ENCODE measurements at places on chromosomes 1 and 21.

GRCh38 chr1:158819461-158820443 lies 11.4 kb upstream of the MNDA start:
- DNase-seq = no peak

DNA sequence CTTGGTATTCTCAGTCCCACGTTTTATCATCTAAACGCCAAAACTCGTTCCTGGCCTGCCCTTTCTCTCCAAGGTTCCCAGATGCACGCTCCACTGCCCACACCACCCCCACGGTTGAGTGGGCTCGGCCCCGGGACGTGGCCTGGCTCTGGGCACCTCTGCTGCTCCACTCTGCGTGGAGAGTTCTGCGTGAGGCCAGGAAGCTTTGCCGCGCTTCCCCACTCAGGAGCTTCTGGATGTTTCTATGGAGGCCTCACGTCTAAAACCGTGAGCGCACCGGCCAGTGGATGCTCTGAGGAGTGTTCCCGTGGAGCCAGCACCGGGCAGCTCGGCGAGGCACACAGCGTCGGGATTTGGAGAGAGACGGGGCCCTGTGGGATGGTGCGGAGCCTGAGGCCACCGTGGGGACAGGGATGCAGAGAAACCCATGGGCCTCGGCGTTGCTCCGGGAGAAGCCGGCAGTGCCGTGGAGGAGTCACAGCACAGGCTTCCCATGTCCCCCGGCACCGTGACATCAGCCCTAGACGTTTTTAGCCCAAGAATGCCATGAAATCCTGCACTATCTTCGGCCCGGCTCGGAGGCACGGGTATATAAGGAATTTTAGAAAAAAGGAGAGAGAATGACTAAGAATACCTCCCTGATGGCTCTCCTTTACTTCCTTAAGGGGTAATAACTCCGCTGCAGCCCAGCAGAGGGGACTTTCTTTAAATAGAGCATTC lies 125.9 kb downstream of the PRDM16 start:
- no peak for DNase-seq

GRCh38 chr1:208004851-208005250 lies 93.9 kb upstream of the CD34 start:
- no peak for DNase-seq

DNA sequence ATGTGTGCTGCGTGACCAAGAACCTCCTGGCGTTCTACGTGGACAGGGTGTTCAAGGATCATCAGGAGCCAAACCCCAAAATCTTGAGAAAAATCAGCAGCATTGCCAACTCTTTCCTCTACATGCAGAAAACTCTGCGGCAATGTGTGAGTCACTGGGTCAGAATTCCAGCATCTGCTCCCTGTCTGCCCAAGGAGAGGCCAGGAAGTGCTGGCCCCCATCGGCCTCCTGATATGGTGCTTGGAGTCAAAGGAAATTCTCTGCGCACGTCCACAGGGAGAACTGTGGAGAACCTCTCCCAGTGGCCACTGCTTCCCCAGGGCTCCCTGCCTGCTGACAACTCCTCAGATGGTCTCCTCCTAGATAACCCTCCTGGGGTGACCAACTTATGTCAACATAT lies 25.6 kb upstream of the IL20 start:
- DNase-seq = no peak

DNA sequence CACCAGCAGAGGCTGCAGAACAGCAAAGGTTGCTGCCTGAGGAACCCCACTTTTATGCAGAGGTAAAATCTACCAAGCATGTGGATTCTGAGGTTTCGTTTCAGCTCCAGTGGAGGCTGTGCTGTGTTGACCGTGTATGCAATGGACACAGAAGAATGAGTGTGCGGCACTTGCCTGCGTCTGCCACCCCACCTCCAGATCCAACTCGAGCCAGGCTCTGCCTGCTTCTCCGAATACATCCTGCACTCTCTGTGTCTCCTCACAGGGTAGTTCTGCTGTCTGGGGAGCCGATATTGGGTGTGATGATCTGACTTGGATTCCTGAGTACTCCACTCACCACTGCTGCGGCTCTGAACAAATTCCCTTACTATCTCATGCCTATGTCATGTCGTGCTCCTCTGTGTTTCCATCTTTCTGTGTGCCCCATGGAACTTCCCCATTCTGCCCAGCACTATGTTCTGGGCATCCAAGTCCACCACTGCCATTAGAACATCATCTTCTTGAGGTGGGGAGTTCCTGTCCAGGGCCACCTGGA lies 129.8 kb downstream of the SLC45A1 start:
- DNase-seq = no peak

DNA sequence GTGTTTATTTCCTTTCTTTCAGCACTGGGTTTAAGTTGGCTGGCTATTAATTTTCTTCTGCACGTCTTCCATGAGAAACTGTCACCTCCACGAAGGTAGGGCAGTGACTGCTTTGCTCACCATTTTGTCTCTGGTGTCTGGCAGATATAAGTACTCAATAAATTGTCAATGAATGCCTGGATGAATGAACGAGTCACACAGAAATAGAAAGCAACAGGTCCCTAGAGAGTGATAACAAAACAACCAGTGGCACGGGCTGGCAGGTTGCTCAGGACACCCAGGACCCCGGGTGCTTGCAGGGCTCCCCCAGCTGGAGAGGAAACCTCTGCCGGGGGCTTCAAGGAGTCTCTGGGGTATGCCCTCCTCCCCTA lies 3.2 kb upstream of the MYOC start:
- no peak for DNase-seq

DNA sequence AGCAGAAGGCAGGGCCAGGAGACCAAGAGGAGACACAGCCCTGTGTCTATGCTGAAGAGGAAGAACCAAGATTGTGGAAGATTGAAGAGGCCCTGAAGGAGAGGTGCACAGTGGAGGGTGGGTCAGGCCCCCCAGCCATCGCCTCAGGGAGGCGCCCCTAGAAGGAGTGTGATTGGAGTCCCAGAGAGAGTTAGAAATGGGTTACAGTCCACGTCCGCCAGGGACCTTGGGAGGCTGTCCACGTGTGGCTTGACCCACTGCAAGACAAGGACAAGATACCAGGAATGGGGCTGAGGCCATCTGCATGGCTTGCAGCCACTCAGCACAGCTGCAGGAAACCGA lies 375.1 kb downstream of the NPHP4 start:
- no peak for DNase-seq

DNA sequence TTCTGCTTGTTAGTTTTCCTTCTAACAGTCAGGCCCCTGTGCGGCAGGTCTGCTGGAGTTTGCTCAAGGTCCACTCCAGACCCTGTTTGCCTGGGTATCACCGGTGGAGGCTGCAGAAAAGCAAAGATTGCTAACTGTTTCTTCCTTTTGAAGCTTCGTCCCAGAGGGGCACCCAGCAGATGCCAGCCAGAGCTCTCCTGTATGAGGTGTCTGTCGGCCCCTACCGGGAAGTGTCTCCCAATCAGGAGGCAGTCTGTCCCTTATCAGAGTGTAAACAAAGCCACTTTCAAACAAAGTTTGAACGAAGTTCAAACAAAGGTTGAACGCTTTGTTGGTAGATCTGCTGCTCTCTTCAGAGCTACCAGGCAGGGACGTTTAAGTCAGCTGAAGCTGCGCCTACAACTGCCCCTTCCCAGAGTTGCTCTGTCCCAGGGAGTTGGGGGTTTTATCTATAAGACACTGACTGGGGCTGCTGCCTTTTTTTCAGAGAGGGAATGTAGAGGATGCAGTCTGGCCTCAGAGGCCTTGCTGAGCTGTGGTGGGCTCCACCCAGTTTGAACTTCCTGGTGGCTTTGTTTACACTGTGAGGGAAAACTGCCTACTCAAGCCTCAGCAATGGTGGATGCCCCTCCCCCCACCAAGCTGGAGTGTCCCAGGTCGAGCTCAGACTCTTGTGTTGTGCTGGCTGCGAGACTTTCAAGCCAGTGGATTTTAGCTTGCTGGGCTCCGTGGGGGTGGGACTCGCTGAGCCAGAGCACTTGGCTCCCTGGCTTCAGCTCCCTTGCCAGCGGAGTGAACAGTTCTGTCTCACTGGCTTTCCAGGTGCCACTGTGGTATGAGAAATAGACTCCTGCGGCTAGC lies 401.8 kb downstream of the SRGAP2C start:
- DNase-seq = peak; percentile 57

GRCh38 chr1:42533101-42533863 lies 70.2 kb downstream of the CCDC30 start:
- DNase-seq = peak; percentile 11

- DNase-seq = peak; percentile 74
Measured at GRCh38 chr1:153509729-153510354, 25.9 kb downstream of the S100A6 start.

- no peak for DNase-seq
Measured at GRCh38 chr1:89260566-89261255, 11.9 kb downstream of the GBP5 start.

GRCh38 chr1:29390491-29391361 lies 154.4 kb downstream of the PTPRU start:
- DNase-seq = no peak

DNA sequence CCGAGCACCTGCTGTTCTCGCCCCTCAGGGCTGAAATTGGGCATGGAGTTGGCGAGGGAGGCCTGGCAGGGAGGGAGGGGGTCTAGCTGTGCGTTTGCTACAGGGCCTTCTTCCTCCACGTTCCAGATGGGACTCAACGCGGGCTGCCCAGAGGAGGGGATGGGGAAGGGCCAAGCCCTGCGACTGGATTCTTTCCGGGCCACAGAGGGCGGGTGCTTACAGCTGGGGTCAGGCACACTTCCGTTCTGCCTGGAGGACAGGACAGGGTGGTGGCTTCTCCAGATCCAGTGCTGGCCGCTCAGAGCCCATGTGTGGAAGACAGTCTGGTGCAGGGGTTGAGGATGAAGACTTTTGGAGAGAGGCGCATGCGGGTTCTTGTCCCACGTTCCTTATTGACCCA lies 90.0 kb downstream of the EDEM3 start:
- DNase-seq = peak; percentile 40

- DNase-seq = no peak
Measured at GRCh38 chr1:13901597-13901996, 201.6 kb downstream of the PRDM2 start.

- no peak for DNase-seq
Measured at GRCh38 chr1:165525708-165526107, 18.1 kb upstream of the LRRC52 start.

GRCh38 chr21:42559326-42559725 lies 45.7 kb downstream of the SLC37A1 start:
- DNase-seq = no peak

DNA sequence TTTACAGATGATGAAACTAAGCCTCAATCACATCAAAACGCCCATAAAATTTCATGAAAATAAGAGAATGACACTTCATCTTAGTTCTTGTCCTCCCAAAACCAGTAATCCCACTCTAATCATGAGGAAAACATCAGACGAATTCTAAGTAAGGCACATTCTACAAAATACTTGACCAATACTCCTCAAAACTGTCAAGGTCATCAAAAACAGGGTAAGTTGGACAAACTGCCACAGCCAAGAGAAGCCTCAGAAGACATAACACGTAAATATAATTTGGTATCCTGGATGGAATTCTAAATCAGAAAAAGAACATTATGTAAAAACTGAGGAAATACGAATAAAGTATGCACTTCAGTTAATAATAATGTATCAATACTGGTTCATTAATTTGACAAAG lies 128.2 kb downstream of the DPYD start:
- DNase-seq = no peak
